ENCODE measurements at places on chromosomes 13 and 19.
A peak's percentile ranks its signal among the peaks of the same experiment; 100 is the strongest.

DNA sequence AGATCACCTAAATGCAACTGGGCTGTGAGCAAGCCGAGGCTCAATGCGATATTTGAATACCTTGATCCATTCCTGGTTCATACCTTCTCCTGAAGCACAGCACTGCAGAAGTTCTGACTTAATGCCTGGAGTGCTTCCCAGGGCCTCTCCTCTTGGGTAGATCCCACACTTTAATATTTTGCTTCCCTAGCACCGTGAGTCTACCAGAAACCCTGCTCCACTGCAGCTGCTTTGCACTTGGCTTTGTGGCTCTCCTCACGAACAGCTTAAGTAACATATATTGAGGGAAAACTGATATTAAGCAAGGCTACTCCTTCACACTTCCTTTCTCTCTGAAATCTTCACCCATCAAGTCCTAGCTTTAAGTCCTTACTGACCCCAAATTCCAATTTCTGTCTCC lies 51.6 kb upstream of the C13orf42 start:
- DNase-seq = no peak

DNA sequence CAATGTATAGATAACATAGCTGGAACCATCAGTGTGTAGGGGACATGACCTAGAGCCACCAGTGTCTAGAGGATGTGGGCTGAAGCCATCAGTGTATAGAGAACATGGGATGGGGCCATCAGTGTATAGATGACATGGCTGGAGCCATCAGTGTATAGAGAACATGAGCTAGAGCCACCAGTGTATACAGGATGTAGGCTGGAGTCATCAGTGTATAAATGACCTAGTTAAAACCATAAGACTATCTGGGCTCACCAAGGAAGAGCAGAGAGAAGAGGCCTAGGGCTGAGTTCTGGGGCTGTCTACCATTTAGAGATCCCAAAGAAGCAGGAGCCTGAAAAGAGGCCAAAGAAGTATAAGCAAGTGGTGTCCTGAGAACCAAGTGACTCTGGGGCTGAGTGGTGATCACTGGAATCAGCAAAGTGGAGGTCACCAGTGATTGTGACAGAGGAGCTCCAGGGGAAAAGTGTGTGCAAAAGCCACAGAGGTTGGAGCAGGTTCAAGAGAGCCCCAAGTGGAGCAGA lies 41.0 kb downstream of the RFX2 start:
- DNase-seq = no peak

- no peak for DNase-seq
Observed at GRCh38 chr13:41186481-41186880, 7.9 kb downstream of the KBTBD7 start.

- no peak for DNase-seq
Observed at GRCh38 chr19:49167857-49168409, 10.3 kb downstream of the TRPM4 start.

- no peak for DNase-seq
Observed at GRCh38 chr13:95706356-95706755, 29.4 kb downstream of the DNAJC3 start.

GRCh38 chr13:41956272-41956671 lies 4.6 kb downstream of the VWA8 start:
- no peak for DNase-seq

DNA sequence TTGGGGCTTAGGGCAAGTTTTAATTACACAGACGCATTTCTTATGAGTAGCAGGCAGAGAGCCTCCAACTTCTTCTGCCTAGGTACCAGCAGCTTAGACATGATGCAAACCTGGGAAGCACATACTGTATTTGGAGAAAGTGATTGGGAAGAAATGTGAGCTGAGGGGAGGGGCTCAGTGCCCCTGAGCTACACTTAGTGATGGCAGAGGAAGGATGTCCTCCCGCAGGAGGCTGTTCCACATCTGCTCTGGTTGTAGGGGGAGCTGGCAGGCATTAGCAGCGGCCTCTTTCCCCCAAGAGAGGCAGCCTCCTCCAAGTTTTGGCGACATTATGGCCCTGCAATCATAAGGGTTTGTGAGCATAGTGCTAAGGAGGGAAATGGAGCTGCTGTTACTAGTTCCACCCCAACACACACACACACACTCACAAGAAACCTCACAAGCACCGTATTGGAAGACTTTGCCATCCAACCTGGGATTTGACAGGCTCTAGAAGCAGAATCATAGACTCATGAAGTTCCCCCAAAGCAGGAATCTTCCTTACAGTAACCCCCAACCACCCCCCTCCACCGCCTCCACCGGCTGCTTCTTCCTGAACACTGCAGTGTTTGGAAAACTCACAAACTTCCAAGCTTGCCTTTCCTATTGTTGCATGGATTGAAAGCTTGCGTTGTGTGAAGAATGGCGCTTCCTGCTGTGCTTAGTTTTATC lies 3.3 kb downstream of the ALOX5AP start:
- no peak for DNase-seq

GRCh38 chr19:35184884-35185283 lies 30.3 kb downstream of the FXYD5 start:
- no peak for DNase-seq

- DNase-seq = no peak
Observed at GRCh38 chr13:93001866-93002461, 224.6 kb upstream of the GPC6 start.

DNA sequence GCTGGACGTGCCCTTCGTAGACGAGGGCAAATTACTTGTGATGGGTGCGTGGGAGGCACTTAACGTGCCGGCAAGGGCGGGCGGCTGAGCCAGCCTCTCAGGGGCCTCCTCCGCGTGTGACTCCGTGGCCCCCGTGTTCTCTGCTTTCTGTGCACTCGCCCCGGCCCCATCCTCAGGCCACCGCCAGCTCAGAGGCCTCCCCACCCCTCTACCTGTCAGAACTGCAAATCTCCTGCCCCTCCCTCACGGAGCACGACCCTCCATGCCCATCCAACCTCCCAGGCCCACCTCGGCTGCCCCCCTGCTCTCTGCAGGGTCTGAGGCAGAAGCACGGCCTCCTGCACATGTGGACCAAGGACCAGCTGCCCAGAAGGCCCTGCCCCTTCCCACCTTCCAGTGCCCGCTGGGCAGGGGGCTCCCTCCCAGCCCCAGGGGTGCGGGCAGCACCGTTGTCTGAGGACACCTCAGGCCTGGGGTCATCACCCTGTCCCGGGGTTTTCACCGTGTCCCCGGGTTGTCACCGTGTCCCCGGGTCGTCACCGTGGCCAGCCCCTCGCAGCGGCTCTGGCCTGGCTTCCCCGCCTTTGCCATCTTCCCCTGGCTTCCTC lies 44.5 kb downstream of the TMEM255B start:
- DNase-seq = no peak

- DNase-seq = no peak
Observed at GRCh38 chr13:100511466-100511865, 77.1 kb downstream of the GGACT start.

DNA sequence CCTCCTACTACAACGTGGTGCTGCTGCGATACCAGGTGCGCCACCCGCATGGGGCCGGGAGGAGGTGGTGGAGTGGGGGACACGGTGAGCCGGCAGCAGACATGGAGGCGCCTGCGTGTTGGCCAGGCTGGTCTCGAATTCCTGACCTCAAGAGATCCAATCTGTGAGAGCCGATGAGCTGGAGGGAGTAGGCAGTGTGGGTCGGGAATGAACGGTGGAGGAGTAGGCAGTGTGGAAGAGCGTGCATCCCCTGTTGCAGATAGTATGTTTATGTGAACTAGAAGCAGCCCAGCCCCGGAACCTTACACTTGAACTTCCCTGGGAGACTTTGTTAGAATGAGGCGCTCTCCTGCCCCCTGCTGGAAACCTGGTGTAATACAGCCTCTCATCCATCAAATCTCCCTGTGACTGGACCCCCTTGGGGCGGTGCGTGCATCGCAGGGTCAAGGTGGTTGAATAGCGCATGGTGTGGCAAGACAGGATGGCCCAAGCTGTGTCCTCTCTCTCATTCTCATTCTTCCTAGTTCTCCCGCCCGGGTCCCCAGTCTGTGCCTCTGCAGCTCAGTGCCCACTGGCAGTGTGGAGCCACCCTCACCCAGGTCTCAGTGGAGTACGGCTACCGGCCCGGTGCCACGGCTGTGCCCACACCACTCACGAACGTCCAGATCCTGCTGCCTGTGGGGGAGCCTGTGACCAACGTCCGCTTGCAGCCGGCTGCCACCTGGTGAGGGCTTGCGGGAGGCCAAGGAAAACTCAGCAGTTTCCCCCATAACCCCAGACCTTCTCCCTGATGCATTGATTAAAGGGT lies 10.5 kb upstream of the B3GNT3 start:
- DNase-seq = peak; percentile 69

DNA sequence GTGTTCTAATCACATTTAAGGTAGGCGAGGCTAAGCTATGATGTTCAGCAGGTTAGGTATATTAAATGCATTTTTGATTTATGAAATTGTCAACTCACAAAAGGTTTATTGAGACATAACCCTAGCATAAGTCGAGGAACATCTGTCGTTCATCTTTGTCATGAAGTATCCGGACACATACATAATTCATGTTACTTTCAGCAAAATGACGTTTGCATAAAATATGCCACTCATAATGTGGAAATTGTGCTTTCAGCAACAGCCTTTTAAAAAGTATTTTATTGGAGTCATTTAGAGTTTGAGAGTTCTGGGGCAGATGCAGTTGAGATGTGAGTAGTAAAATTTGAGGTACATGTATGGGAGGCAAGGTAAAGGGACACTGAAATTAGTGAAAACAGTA lies 66.4 kb downstream of the NAA16 start:
- DNase-seq = no peak

- no peak for DNase-seq
Observed at GRCh38 chr19:49767967-49768581, 1.3 kb downstream of the AP2A1 start.

DNA sequence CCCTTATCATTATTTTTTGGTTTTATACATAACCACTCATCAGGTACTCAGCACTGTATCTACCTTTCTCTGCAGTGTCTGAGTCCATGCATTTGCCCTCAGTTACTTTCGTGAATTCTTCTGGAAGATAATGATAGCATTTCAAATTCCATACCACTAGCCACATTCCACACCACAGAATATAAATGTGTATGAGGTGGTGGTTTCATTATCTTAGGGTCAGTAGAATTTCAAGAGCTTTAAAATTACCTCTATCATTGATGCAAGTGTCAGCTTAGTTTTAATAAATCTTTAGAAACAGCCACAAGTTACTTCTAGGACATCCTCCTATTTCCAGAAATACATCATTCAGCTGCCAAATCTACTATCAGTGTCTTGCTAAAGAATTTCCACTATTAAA lies 1578.3 kb downstream of the OLFM4 start:
- no peak for DNase-seq

DNA sequence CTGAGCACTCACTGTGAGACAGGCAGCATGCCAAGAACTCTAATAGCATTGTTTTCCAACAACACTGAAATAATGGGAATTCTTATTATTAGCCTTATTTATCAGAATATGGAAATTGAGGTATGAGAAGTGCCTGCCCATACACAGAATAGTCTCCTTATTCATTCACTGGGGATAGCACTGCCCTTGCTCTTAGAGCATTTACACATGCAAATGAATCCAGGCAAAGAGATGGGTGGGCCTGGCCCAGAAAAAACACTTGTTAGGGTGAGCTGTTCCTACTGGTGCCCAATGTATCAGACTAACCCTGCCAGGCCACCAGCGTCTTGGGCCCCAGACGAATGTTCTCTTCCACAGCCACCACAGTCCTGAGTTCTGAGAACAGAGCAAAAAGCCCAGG lies 112.9 kb downstream of the TUBA3C start:
- no peak for DNase-seq

GRCh38 chr13:46686171-46686570 lies 110.8 kb downstream of the ESD start:
- no peak for DNase-seq

DNA sequence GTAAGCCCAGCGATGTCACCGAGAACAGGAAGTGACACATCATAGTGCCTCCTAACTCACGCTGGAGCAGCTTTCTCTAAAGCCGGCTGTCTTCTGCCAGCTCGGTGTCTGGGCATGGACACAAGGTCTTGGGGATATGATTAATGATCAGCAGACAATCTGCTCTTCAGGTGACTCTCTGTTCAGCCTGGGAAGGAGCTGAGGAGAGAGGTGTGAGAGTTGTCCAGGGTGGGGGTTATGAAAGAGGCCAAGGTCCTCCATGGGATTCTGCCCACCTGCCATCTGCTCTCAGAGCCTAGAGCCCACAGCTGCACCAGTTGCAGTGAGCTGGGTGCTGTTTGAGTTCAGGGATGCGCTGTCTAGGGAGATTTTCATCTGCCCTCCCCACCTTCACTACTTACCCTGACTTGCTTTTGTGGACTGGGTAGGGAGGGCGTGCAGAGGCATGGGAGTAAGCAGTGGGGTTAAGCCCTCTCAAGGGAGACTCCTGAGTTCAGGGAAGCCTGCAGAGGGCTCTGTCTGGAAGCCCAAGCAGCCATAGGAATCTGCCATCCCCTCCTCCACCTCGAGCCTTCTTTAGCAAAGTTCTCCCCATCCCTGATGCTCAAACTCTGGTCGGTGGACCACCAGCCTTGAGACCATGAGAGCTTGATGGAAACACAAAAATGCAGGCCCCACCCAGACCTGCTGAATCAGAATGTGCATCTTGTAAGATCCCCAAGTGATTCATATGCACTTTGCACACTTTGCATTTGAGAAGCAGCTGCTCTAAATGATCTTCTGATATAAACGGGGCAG lies 539.7 kb downstream of the RFC3 start:
- peak; percentile 93 for DNase-seq

DNA sequence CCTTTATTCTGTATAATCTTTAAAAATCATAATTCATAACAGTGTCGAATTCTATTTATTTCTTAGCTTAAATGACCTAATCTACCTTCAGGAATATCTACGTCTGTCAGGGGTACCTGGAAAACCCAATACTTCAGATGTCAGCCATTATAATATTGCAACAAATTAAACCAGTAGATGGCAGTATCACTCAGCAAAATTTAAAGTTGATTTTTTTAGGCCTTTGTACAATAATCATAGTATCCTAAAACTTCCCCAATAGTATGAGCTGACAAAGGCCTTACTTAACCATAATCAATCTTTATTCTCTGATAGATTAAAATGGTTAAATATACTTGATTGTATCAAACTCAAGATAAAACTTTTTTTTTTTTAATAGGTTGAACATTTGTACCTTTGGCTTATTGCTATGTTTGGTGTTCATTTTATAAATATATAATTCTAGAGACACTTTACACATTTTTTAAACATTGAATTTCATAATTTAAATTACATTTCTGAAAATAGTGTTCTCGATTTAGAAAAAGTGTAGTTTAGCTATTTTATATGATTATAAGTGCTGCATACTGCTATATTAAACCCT lies 830.2 kb upstream of the SPRY2 start:
- no peak for DNase-seq

All from M059J (cell line).